CD4-positive, alpha-beta T cell (primary cell): ENCODE measurements at places on chromosomes 2 and 18. TPM values are rescaled to one million over a fixed set of nuclear protein-coding genes. Genes with fewer than 3 reads are reported as not detected.

IFT172 gene
- 14.4 TPM for total RNA-seq

DNA sequence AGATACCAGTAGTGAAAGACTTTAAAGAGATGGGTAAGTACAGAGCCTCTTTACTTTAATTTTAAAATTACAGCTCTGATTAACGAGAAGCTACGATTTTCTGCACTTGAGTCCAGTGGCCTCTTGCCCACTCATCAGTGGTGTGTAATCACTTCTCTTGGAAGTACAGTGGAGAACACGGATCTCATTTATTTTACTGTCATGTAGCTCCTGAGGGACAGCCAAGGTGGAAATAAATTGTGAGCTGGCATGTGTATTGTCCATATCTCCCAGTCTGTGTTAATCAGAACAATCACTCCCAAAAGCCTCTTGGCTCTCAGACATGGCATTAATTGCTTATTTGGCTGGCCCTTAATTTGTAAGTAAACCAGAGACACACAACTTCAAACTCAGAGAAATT lies 69.4 kb downstream of the LOXHD1 start:
- H3K27ac ChIP-seq = no peak overlapping the region
- H3K4me3 ChIP-seq = no peak overlapping the region
- H3K4me1 ChIP-seq = no peaks in the 10 kb centered on the region
- no peaks in the 10 kb centered on the region for H3K36me3 ChIP-seq
- DNase-seq = no peak
- H3K27me3 ChIP-seq = no peaks in the 10 kb centered on the region

REG1A gene
- not detected for total RNA-seq

- H3K4me3 ChIP-seq = no peak overlapping the region
- H3K36me3 ChIP-seq = no peaks in the 10 kb centered on the region
- no peak for DNase-seq
These were observed 409.5 kb upstream of the FIGN start for GRCh38 chr2:164145093-164145987.

AQP12A gene
- total RNA-seq = not detected

DNAJC5G gene
- total RNA-seq = not detected

GRCh38 chr2:40751981-40752380 lies 300.1 kb upstream of the SLC8A1 start:
- no peak overlapping the region for H3K27ac ChIP-seq
- H3K27me3 ChIP-seq = no peaks in the 10 kb centered on the region

DNA sequence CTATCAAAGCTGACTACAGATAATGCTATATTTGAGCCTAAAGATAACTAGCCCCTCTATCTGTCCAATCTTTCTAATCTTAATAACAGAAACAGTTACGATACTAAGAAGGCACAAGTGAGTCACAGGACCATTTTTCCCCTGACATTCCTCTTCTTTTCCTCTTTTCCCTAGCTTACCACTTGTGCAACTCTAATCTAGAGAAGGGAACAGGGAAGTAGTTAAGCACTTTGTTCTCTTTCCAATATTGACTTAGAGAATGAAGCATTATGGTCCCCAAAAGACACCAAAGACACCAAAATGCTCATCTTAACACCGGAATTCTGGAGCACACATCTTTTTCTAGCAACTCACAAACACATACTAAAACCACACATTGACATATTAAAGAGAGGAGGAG lies 1.8 kb downstream of the PDE11A start:
- H3K4me1 ChIP-seq = peaks cover 9% of the 10 kb centered on the region
- H3K27me3 ChIP-seq = peaks cover 35% of the 10 kb centered on the region
- H3K27ac ChIP-seq = no peak overlapping the region
- DNase-seq = no peak
- no peak overlapping the region for H3K4me3 ChIP-seq

DNA sequence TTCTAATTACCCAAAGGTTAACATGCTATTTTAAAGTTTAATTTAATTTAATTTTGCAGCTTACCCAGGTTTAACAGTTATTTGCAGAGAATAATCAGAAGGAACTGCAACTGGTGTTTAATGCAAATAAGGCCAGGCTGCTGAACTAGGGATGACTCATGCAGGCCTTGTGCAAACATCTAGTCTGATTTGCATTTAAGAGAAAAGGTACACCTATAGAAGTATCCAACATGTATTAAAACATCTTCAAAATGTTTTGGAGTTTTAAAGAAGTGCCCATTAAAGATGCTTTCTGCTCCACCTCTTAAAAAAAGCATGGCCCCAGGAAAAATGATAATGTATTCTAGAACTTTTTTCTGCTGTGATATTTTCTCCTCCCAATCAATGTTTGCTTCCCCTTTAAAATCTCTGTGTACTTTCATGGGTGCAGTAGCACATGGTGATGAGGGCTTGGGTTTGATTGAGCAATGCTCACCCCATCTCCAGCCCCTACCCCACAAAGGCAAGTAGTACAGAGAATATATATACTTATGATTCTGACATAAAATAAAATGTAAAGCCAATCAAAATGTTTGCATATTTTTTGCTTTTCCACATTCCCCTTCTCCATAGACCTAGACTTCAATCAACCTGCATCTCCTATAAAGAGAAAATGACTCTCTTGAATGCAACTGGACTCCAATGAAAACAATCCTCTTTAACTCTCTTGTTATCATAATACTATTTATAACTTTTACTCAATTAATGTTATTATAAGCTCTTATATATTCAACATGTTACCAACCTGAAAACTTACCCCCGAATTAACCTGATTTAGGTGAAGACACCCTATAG lies 54.1 kb downstream of the ATP8B1 start:
- no peaks in the 10 kb centered on the region for H3K36me3 ChIP-seq
- no peaks in the 10 kb centered on the region for H3K27me3 ChIP-seq
- H3K4me1 ChIP-seq = no peaks in the 10 kb centered on the region

- H3K36me3 ChIP-seq = peaks cover 7% of the 10 kb centered on the region
- DNase-seq = no peak
- peak overlapping the region; percentile 81 for H3K27ac ChIP-seq
- H3K27me3 ChIP-seq = no peaks in the 10 kb centered on the region
- peaks cover 14% of the 10 kb centered on the region for H3K4me1 ChIP-seq
These were observed 371 bp upstream of the LCLAT1 start for GRCh38 chr2:30446602-30447148.

DNA sequence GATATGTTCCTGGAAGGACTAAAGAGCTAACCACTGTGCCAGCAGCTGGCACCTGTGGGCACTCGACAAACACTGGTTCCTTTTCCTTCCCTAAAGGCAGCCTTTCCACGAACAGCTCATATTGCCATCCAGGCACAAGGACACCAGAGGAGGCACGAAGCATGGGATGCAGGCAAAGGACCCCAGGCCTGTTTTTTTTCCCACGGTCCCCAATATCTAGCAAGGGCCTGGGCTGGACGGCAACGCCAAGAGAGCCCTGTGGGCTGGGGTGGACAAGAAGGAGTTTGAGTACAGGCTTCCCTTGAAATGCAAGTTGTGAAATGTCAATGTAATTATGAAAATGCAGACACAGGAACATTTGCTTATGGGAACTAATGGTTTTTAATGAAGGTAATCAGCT lies 135.9 kb downstream of the CYP26B1 start:
- H3K36me3 ChIP-seq = no peaks in the 10 kb centered on the region
- no peaks in the 10 kb centered on the region for H3K4me1 ChIP-seq
- no peak for DNase-seq
- H3K27me3 ChIP-seq = peaks cover 2% of the 10 kb centered on the region

DNA sequence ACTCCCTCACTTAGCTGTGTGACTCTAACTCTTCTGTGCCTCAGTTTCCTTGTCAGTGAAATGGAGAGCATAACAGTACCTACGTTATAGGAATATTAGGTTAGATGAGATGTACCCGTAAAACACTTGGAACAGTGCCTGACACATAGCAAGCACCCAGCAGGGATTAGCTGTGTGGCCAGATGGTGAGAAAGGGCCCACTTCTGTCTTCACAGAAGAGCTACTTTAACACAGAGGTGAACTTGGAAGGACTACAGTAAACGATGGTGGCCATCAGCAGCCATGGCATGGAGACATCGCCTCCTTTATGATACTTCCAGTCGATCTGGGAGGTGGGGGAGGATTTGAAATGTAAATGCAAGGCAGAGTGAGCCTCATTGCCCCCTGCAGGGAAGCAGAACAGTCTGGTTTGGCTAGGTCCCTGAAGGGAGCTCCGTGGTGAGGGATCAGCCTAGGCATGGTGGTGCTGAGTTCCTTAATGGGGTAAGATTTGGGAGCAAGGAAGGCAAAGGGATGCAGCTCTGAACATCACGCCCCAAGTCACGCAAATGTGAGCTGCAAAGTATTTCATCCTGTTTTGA lies 101.7 kb upstream of the ALPP start:
- no peak overlapping the region for H3K4me3 ChIP-seq
- no peaks in the 10 kb centered on the region for H3K27me3 ChIP-seq
- no peak for DNase-seq
- H3K4me1 ChIP-seq = no peaks in the 10 kb centered on the region
- peaks cover 6% of the 10 kb centered on the region for H3K36me3 ChIP-seq

TSPYL6 gene
- total RNA-seq = not detected

GPBAR1 gene
- total RNA-seq = 1.8 TPM

LBX2 gene
- total RNA-seq = not detected

SLC11A1 gene
- 6.3 TPM for total RNA-seq

ICA1L gene
- 1.6 TPM for total RNA-seq

LOXHD1 gene
- total RNA-seq = not detected

NETO1 gene
- total RNA-seq = not detected

GRCh38 chr2:233247116-233247515 lies 4.4 kb upstream of the ATG16L1 start:
- no peaks in the 10 kb centered on the region for H3K36me3 ChIP-seq
- H3K4me1 ChIP-seq = peaks cover 57% of the 10 kb centered on the region
- no peak for DNase-seq
- H3K27ac ChIP-seq = peak overlapping the region; percentile 80
- no peaks in the 10 kb centered on the region for H3K27me3 ChIP-seq
- H3K4me3 ChIP-seq = no peak overlapping the region

DNA sequence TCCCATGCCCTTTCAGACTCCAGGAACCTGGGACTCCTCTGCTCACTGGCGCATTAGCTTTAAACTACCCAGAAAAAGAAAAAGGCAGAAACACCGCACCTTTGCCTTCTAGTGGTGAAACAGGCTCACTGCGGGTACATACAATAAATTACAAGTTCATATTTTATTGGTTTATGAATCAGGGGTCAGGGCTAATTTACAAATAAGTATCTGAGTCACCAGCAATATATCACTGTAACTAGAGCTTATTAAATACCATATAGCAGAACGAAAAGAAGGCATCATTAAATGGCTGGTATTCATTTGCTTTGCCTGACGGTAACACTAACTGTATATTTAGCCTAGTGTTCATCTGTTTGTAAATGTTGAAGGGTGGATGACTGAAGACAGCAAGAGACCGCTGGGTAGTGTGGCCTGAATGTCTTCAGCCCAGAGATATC lies 26.9 kb upstream of the DTNB start:
- no peak overlapping the region for H3K27ac ChIP-seq
- no peaks in the 10 kb centered on the region for H3K36me3 ChIP-seq
- H3K4me3 ChIP-seq = no peak overlapping the region
- DNase-seq = peak; percentile 5
- no peaks in the 10 kb centered on the region for H3K4me1 ChIP-seq

DNA sequence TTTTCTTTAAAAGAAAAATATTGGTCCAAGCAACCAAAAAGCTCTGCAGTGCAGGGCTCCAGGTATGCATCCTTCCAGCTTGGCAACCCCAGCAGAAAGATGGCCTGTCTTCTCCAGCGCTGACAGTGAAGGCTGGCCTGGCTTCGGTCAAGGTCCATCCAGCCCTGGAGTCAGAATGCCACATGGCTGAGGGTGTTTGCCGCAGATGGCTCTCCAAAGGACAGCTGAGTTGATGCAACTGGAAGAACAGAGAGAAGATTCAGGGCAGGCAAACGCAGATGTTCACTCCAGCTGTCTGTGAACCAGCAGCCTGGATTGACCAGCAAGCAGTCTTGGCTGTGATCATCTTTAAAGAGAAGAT lies 51.4 kb downstream of the MARCO start:
- no peaks in the 10 kb centered on the region for H3K36me3 ChIP-seq
- no peaks in the 10 kb centered on the region for H3K27me3 ChIP-seq
- no peaks in the 10 kb centered on the region for H3K4me1 ChIP-seq
- H3K4me3 ChIP-seq = no peak overlapping the region

GRCh38 chr18:22951823-22952222 lies 18.7 kb downstream of the RBBP8 start:
- no peak for DNase-seq
- H3K27ac ChIP-seq = no peak overlapping the region
- H3K27me3 ChIP-seq = no peaks in the 10 kb centered on the region
- no peaks in the 10 kb centered on the region for H3K4me1 ChIP-seq

ST8SIA3 gene
- not detected for total RNA-seq

MEP1B gene
- total RNA-seq = not detected

LINC00305 gene
- not detected for total RNA-seq
